CD14-positive monocyte (primary cell): ENCODE measurements at places on chromosomes 6 and 20. TPM values are rescaled to one million over a fixed set of nuclear protein-coding genes. Genes with fewer than 3 reads are reported as not detected.
A peak's percentile ranks its signal among the peaks of the same experiment; 100 is the strongest.

DAAM2 gene
- not detected for polyA plus RNA-seq

FGD2 gene
- 50.0 TPM for polyA plus RNA-seq

SYCP2 gene
- 0.15 and 1.2 TPM in 2 replicates for polyA plus RNA-seq

GRCh38 chr20:25303292-25304024, 55.6 kb downstream of the PYGB start:
- H3K27ac ChIP-seq: peak overlapping the region; percentile 41
- no peak for DNase-seq

GRCh38 chr6:137762168-137763090, 104.6 kb upstream of the TNFAIP3 start:
- H3K4me1 ChIP-seq: peaks cover 21% of the 10 kb centered on the region
- H3K27ac ChIP-seq: no peak overlapping the region
- no peak for DNase-seq
- H3K27me3 ChIP-seq: no peaks in the 10 kb centered on the region
- H3K4me3 ChIP-seq: no peak overlapping the region
